ENCODE measurements at places on chromosomes 3 and 15.

DNA sequence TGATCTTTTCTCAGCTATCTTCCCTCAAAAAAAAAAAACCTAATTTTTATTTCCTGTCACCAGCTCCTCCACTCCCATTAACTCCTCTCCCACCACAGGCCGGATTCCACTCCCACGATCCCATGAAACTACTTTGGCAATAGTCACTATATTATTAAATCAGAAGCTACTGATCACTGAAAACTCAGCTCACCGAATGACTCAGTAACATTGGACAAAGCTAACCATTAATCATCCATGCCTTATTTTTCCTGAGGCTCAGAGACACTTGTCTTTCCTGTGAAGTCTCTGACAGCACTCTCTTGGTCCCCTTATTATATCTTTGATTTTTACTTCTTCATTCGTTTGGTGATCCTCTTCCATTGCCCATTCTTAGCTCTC is 260.2 kb downstream of the CGGBP1 start:
- peak; percentile 36 for DNase-seq

- DNase-seq, result no peak
Measured at GRCh38 chr3:139443186-139443585, 33.1 kb downstream of the RBP2 start.

- no peak for DNase-seq
Measured at GRCh38 chr15:80733460-80733859, 38.4 kb downstream of the ABHD17C start.

GRCh38 chr15:65960586-65960985 is 91.3 kb downstream of the RAB11A start:
- DNase-seq, result no peak

DNA sequence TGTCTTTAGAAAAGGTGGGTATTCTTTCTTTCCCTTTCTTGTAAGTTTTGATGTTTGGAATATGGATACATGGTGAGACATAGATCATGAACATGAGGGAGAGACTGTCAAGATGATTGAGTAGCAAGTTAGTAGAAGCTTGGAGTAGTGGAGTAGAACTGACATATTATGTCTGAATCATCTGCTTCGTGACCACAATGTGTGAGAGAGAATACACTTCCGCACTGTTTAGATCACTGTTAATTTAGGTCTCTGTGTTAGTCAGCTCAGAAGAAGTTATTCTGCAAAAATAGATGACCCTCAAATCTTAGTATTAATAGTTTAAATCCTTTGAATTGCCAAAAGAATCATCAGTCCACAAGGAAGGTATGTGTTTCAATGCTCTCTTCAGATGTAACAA is 151.0 kb downstream of the OXSM start:
- no peak for DNase-seq

DNA sequence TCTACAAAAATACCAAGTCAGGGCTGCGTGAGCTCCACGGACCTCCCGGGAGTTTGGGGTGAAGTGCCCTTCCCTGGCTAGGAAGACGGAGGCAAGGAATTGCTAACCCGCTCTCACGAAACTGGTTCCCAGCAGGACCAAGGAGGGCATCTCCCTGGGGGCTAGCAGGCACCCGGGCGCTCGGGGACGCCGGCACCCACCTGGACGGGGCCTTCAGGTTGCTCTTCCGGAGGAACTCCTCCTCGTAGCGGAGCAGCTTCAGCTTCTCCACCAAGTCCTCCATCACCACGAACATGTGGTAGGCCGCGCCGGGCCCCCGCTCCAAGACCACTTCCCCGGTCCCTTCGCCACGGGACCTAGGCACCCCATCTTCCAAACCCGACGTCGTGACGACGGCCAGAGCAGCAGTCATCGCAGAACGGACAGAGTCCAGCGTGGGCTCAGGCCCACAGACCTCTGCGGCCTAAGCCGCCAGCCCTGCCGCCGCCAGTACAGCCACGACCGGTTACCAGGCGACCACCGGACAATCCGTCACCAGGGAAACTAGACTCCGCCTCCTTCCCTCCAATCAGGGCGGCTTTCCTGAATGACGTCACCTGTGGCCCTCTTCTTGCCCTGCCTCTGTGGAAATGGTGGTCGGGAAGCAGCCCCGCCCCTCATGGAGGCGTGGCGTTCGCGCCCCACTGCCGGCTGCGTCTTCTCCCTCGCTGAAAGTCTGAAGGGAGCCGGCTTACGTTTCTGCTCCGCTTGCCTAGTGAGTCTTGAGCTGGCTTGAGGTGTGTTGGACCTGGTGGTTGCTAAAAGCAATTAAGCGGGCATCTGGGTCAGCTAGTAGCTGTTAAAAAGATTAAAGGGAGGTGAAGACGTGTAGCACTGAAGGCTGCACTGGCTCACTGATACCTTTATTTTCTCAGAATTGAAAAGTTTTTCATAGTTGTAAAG is at the start of gene IFT57:
IFT57 (minus strand) TSS at position 514 of the 942 bp plus-strand sequence; CDS start at position 412, 102 bp downstream.
- DNase-seq, result peak; percentile 97

DNA sequence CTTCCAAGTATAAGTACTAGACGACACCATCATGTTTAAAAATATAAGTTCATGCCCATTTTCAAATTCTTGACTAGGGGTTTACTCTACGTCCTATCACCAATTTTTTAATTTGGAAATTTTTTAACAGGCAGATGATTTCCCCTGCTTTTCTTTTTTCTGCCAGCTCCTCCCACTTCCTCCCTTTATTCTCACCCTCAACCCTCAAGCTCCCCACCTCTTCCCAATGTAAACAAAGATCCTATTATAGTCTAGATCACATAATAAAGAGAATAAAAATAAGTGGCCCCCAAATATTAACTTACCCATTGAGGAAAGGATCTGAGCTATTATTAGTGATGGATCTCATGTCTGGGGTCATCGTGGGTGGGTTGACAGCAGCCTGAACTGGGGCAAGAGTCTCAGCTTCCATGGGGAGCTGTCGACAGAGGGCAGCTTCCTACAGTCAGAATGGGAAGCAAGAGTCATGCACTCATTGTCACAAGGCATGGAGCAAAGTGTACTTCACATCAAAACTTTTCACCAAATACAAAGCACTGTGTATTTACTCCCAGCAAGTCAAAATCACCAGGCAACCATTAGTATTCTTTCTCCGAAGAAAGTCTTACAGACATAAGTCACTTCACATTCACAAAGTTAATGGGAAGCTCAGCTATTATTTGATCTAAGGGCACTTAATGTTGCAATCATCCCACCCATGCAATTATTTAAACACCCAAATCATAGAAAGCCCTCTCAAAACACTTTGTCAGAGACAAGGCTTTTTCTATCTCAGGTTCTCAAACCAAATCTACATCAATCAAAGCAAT is 53.2 kb downstream of the TM4SF4 start:
- peak; percentile 26 for DNase-seq

DNA sequence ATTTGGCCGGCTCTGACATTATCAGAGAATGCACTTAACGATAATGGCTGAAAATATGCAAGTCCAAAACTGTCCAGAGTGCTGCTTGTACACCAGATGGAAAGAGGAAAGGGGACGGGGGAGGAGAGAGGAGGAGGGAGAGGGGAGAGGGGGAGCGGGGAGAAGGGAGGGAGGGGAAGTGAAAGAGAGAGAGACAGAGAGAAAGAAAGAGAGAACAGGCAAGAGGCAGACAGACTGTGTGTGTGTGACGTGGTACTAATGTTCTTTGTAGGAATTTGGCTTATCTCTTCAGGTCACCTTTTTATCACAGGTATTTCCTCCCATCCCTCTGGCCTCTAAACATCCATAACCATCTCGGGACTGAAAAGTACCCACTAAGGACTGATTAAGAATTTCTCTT is 75.1 kb upstream of the LMOD3 start:
- no peak for DNase-seq

DNA sequence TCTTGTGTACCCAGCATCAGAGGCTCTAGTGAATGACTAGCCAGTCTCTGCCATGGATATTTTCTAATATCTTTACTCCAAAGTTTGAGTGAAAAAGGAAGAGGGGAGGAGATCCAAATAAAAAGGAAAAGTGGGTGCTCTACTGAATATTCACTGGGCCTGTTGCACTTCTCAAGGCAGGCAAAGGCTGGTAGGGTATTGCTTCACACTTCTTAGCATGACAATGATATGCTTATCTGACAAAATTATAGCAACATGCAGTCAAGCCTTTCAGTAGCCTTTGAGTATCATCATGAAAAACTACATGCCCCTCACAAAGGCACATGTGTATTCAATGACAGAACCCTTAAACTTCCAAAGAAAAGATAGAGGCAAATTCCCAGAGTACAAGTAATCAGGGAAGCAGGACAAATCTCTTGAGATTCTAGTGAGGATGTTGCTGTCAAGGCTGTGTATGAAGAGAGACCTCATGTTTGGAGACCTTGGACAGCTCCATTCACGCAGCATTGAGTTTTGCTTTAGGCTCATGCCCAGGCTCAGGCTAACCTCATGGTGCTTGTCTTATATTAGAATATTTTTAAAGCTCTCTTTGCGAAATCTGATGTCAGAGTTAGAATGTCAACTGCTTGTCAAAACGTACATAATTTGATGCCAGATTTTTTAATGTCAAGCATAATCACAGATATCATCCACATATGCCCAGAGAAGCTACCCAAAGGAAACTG is 506.9 kb downstream of the OCA2 start:
- peak; percentile 2 for DNase-seq

- DNase-seq, result peak; percentile 45
Measured at GRCh38 chr15:60328852-60329443, 68.8 kb downstream of the ANXA2 start.

GRCh38 chr3:42697289-42698051 is 5.1 kb downstream of the HHATL start:
- no peak for DNase-seq

DNA sequence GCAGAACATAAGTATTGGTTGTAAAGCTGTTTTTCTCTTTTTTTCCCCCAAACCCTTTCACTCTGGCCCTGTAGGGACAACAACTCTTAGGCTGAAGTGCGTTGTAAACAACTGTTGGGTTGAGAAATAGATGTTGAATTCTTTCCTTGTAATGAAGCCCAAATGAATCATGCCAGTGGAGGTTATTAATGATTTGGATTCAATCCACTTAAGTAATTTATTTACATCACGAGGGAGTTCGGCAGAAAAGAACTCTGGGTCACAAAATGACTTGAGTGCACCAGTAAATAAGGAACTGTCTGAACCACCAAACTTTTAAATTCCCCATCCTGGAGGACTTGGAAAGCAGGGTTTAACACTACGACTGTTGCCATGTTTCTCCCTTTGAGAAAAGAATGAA is 218.9 kb downstream of the PDZRN3 start:
- DNase-seq, result no peak

GRCh38 chr3:119352034-119352609 is 57.9 kb downstream of the ARHGAP31 start:
- peak; percentile 51 for DNase-seq

- peak; percentile 20 for DNase-seq
Measured at GRCh38 chr3:154745929-154746328, 315.9 kb upstream of the GPR149 start.

GRCh38 chr3:14780927-14781507 is 37.7 kb upstream of the FGD5 start:
- DNase-seq, result peak; percentile 67

DNA sequence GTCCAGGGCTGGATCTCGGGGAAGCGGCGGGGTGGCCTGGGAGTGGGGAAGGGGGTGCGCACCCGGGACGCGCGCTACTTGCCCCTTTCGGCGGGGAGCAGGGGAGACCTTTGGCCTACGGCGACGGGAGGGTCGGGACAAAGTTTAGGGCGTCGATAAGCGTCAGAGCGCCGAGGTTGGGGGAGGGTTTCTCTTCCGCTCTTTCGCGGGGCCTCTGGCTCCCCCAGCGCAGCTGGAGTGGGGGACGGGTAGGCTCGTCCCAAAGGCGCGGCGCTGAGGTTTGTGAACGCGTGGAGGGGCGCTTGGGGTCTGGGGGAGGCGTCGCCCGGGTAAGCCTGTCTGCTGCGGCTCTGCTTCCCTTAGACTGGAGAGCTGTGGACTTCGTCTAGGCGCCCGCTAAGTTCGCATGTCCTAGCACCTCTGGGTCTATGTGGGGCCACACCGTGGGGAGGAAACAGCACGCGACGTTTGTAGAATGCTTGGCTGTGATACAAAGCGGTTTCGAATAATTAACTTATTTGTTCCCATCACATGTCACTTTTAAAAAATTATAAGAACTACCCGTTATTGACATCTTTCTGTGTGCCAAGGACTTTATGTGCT is 527 bp downstream of the B2M start:
- DNase-seq, result peak; percentile 30

- DNase-seq, result no peak
Measured at GRCh38 chr3:99620976-99621375, 17.4 kb upstream of the COL8A1 start.

DNA sequence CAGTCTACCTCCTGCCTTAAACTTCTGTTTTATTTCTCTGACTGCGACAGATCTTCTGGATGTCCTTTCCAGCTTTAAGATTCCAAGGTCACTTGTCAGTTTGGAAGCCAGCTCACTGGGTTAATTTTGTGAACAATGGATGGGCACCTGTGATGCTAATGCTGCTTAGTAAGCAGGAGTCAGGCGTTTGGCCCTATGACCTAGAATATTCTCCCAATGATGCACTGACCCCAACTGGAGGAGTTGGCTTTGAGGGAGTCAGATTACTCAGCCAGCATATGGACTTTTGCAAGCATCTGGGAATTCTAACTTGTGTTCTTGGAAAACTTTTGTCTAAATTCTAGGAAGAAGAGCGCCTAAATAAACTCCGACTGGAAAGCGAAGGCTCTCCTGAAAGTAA is 28.1 kb downstream of the HACD3 start:
- no peak for DNase-seq

GRCh38 chr3:15032650-15033049 is 32.5 kb downstream of the MRPS25 start:
- no peak for DNase-seq

GRCh38 chr3:31532587-31533168 is at the start of gene STT3B:
Gene STT3B, plus strand, starts transcription at chr3:31532925. Its CDS starts 74 bp downstream, at chr3:31532999.
- DNase-seq, result peak; percentile 87

- no peak for DNase-seq
Measured at GRCh38 chr15:69647142-69647513, 194.5 kb downstream of the RPLP1 start.

- DNase-seq, result no peak
Measured at GRCh38 chr3:143727391-143727790, 120.9 kb downstream of the SLC9A9 start.

DNA sequence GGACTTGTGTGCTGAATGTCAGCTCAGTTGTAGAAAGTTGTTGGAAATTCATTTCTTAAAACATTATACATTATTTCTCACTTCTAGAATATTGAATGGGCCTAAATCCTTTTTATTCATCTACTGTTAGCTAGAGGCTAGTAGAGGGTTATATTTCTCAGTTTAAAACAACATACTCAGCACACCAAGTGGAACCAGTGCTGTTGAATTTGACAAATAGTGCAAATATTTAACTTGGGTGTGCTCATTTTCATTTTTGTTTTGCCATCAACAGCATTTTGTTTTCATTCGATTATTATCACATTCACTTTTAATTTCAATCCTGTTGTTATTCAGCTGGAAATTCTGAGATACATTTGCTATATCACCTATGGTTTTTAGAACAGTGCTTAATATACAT is 269.4 kb upstream of the PEX5L start:
- no peak for DNase-seq

DNA sequence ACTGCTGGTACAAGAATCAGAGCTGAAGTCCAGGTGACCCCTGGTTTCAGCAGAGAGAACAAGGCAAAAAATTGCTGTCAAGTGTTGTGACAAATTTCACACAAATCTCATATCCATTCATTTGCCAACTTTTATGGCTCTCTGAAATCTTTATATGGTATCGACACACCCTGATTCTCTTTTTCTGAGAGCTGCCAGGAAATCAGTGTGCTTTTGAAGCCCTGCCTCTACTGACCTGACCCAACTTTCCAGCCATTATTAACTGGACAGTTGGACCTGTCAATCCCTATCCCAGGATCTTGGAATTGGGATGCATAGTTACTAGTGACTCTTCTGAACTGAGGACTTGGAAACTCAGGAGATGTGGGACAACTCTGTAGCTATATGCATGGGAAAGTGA is 288.2 kb upstream of the GADL1 start:
- no peak for DNase-seq

GRCh38 chr15:73196113-73196512 is 143.8 kb downstream of the NEO1 start:
- DNase-seq, result no peak
